Liver (tissue), 10 donors: ENCODE measurements at places on chromosomes 7 and 10. TPM values are rescaled to one million over a fixed set of nuclear protein-coding genes. Genes with fewer than 3 reads are reported as not detected.
A peak's percentile ranks its signal among the peaks of the same experiment; 100 is the strongest.

- no peaks in the 10 kb centered on the region for H3K36me3 ChIP-seq
- H3K4me3 ChIP-seq, result no peak overlapping the region
- H3K4me1 ChIP-seq, result peaks cover 11% of the 10 kb centered on the region
- no peaks in the 10 kb centered on the region for H3K27me3 ChIP-seq
- H3K27ac ChIP-seq, result peak overlapping the region; percentile 19
Observed at GRCh38 chr10:14074062-14074884, 256.5 kb downstream of the FRMD4A start.

DNA sequence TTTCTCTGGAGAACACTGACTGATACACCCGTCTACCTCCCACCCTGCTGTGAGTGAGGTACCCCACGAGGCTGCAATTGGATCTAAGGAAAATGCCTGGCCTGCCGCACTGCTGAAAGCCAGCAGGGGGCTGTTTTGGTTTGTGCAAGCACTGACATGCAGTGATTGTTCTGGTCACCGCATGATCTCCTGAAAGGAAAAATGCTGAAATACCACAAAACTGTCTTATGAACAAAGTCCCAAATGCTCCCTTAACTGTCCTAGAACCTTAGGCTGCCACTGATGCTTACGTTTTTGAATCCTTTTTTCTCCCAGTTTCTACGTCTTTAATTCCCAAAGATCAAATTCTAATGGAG, 132.7 kb downstream of the JCAD start:
- no peak overlapping the region for H3K4me3 ChIP-seq
- H3K27ac ChIP-seq, result no peak overlapping the region
- H3K36me3 ChIP-seq, result no peaks in the 10 kb centered on the region
- DNase-seq, result no peak

DNA sequence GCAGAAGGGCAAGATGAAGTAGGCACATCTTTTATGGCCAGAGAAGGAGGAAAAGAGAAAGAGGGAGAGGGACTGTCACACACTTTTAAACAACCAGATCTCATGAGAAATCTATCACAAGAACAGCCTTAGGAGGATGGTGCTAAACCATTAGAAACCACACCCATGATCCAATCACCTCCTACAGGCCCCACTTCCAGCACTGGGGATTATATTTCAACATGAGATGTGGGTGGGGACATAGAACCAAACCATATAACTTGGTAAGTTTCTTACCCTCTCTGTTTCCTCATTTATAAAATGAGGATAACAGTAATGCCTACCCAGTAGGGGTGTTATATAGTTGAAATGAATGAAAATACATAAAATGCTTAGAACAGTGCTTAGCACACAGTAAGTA, 66.0 kb downstream of the CHCHD3 start:
- no peak overlapping the region for H3K27ac ChIP-seq
- DNase-seq, result no peak
- peaks cover 2% of the 10 kb centered on the region for H3K4me1 ChIP-seq
- no peak overlapping the region for H3K4me3 ChIP-seq
- no peaks in the 10 kb centered on the region for H3K27me3 ChIP-seq

- H3K4me3 ChIP-seq, result peak overlapping the region; percentile 84
- H3K27ac ChIP-seq, result peak overlapping the region; percentile 62
- no peak for DNase-seq
- H3K27me3 ChIP-seq, result no peaks in the 10 kb centered on the region
- H3K4me1 ChIP-seq, result peaks cover 59% of the 10 kb centered on the region
- H3K36me3 ChIP-seq, result no peaks in the 10 kb centered on the region
Observed at GRCh38 chr10:21515361-21516241, 9.9 kb downstream of the SKIDA1 start.

DNA sequence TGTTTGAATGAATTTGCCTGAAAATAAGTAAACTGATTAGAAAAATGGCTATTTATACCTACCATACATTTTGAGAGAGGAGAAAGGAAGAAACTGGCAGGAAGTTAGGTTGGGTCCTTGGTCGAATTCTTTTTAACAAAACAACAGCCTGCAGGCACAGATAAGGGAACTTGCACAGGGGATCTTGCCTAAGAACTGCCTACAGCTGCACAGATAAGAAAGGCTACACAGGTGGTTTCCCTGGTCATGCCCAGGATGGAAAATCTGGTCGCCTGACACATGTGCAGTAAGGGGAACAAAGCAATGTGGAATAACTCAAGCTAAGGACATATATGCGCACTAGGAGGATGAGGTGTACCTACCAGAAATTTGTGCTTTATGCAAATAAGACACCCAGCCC, 732.1 kb upstream of the POT1 start:
- no peaks in the 10 kb centered on the region for H3K4me1 ChIP-seq
- H3K27me3 ChIP-seq, result no peaks in the 10 kb centered on the region
- H3K4me3 ChIP-seq, result no peak overlapping the region
- H3K36me3 ChIP-seq, result no peaks in the 10 kb centered on the region

- H3K4me1 ChIP-seq, result peaks cover 8% of the 10 kb centered on the region
- H3K36me3 ChIP-seq, result no peaks in the 10 kb centered on the region
Observed at GRCh38 chr7:18081617-18082016, 54.0 kb upstream of the PRPS1L1 start.

DNA sequence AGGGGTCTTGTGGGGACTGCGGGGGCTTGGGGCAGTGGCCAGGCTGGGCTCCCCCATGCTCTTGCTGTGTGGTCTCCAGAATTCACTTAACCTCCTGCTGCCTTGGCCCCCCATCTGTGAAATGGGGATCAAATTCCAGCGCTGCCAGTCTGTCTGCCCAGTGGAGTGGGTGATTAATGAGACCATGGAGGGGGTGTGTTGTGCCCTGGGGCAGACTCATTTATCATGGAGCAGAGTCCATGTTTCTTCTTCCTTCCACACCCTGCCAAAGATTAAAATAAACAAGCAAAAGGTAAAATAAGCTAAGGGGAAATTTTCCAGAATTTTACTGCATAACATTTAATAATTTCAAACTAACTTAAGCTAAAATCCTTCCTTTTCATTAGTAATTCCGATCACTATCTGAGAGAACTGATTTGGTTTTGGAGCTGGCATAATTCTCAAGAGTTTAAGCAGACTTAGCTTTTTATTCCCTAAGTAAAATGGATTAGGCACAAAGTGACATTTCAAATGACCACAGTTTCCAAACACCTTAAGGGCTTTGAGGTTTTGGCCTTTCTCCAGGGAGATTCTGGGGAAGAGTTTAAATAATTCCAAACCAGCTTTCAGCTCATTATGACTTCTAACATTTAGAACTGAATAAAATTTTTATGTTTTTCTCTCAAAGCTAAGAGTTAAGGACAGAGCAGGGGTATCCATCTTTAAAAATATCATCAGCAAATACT, 211.9 kb downstream of the CXCL12 start:
- no peak overlapping the region for H3K27ac ChIP-seq
- H3K4me1 ChIP-seq, result no peaks in the 10 kb centered on the region
- no peaks in the 10 kb centered on the region for H3K36me3 ChIP-seq
- H3K4me3 ChIP-seq, result no peak overlapping the region
- DNase-seq, result no peak
- no peaks in the 10 kb centered on the region for H3K27me3 ChIP-seq

DNA sequence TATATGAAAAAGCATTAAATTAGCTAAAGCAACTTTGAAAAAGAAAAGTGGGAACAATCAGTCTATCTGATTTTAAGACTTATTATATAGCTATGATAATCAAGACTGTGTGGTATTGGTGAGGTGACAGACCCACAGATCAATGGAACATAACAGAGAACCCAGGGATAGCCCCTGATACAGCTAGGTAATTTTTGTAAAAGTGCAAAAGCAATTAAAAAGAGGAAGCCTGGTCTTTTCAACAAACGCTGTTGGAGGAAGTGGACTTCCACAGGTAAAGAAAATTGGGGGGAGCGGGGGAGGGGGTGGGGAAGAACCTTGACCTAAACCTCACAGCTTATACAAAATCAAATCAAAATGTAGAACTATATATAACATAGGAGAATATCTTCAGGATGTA, 45.4 kb downstream of the GNA12 start:
- H3K27me3 ChIP-seq, result no peaks in the 10 kb centered on the region
- no peak for DNase-seq
- no peak overlapping the region for H3K4me3 ChIP-seq

GRCh38 chr10:132528064-132528691, 9.4 kb upstream of the INPP5A start:
- H3K4me3 ChIP-seq, result no peak overlapping the region
- no peak for DNase-seq
- H3K27me3 ChIP-seq, result no peaks in the 10 kb centered on the region
- H3K4me1 ChIP-seq, result no peaks in the 10 kb centered on the region
- no peaks in the 10 kb centered on the region for H3K36me3 ChIP-seq

DNA sequence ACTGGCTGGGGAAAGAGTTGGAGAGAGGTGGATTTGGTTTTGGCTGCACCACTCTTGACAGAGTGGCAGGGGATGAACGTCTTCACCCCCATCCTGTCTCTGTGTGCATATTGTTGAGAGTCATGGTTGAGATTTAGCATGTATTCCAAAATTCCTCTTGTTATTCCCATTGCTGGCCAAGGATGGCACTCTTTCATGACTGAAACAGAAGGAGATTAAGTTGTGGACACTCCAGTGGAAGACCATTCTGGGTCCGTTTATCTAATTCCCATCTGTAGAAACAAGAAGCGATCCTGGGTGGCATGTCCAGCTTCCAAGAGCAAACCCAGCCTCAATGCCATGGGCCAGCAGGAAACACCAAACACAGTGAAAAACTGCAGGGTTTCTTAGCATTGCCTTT, 469.0 kb upstream of the IGFBP3 start:
- no peaks in the 10 kb centered on the region for H3K4me1 ChIP-seq
- DNase-seq, result no peak
- no peaks in the 10 kb centered on the region for H3K36me3 ChIP-seq
- no peaks in the 10 kb centered on the region for H3K27me3 ChIP-seq
- H3K4me3 ChIP-seq, result no peak overlapping the region
- no peak overlapping the region for H3K27ac ChIP-seq

- H3K27me3 ChIP-seq, result no peaks in the 10 kb centered on the region
- no peak for DNase-seq
- H3K36me3 ChIP-seq, result peaks cover 24% of the 10 kb centered on the region
- no peaks in the 10 kb centered on the region for H3K4me1 ChIP-seq
- no peak overlapping the region for H3K4me3 ChIP-seq
Observed at GRCh38 chr10:101974091-101974971, 81.6 kb downstream of the ARMH3 start.

GRCh38 chr7:42211938-42212337, 25.1 kb downstream of the GLI3 start:
- no peak for DNase-seq
- H3K27ac ChIP-seq, result no peak overlapping the region
- no peaks in the 10 kb centered on the region for H3K36me3 ChIP-seq
- H3K27me3 ChIP-seq, result peaks cover 7% of the 10 kb centered on the region

- H3K36me3 ChIP-seq, result no peaks in the 10 kb centered on the region
- DNase-seq, result no peak
- H3K27me3 ChIP-seq, result no peaks in the 10 kb centered on the region
- no peak overlapping the region for H3K4me3 ChIP-seq
- no peaks in the 10 kb centered on the region for H3K4me1 ChIP-seq
- no peak overlapping the region for H3K27ac ChIP-seq
Observed at GRCh38 chr10:71193516-71193915, 18.9 kb upstream of the UNC5B start.

DNA sequence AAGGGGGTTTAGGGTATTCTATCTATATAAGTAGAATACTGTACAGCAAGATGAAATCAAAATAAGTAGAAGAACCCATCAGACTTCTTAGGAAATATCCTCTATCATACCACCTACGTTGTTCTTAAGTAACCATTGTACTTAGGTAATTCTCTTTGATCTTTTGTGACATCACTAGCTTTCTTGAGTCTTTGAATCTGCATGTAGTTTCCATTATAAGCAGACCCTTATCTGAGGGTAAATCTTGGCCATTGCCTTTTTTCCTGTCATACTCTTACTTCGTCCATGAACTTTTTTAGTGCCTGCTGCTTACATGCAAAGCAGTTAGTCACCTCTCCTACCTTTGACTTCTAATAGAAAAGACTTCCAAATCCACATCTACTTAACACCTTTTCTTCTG, 49.0 kb downstream of the WAC start:
- no peaks in the 10 kb centered on the region for H3K27me3 ChIP-seq
- no peaks in the 10 kb centered on the region for H3K4me1 ChIP-seq
- peaks cover 9% of the 10 kb centered on the region for H3K36me3 ChIP-seq
- H3K27ac ChIP-seq, result no peak overlapping the region
- no peak for DNase-seq
- no peak overlapping the region for H3K4me3 ChIP-seq

DNA sequence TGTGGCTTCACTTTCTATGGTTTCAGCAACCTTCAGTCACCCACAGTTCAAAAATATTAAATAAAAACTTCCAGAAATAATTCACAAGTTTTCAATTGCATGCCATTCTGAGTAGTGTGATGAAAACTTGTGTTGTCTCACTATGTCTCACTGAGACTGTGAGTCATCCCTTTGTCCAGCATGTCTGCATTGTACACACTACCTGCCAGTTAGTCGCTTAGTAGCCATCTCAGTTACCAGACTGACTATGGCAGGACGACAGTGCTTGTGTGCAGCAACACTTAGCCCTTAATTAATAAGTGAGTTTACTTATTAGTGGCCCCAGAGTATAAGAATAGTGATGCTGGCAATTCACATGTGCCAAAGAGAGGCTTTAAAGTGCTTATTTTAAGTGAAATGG, 22.5 kb downstream of the CCDC186 start:
- no peaks in the 10 kb centered on the region for H3K27me3 ChIP-seq
- no peak overlapping the region for H3K4me3 ChIP-seq
- no peak for DNase-seq
- no peak overlapping the region for H3K27ac ChIP-seq
- peaks cover 22% of the 10 kb centered on the region for H3K36me3 ChIP-seq
- no peaks in the 10 kb centered on the region for H3K4me1 ChIP-seq

GRCh38 chr7:150620617-150621371, 11.4 kb downstream of the GIMAP6 start:
- no peaks in the 10 kb centered on the region for H3K36me3 ChIP-seq
- no peak for DNase-seq
- no peaks in the 10 kb centered on the region for H3K27me3 ChIP-seq
- no peak overlapping the region for H3K27ac ChIP-seq

GRCh38 chr7:15403315-15403714, 158.5 kb downstream of the AGMO start:
- no peak overlapping the region for H3K4me3 ChIP-seq
- H3K4me1 ChIP-seq, result peaks cover 10% of the 10 kb centered on the region
- no peak for DNase-seq
- no peaks in the 10 kb centered on the region for H3K36me3 ChIP-seq
- no peak overlapping the region for H3K27ac ChIP-seq
- no peaks in the 10 kb centered on the region for H3K27me3 ChIP-seq

DNA sequence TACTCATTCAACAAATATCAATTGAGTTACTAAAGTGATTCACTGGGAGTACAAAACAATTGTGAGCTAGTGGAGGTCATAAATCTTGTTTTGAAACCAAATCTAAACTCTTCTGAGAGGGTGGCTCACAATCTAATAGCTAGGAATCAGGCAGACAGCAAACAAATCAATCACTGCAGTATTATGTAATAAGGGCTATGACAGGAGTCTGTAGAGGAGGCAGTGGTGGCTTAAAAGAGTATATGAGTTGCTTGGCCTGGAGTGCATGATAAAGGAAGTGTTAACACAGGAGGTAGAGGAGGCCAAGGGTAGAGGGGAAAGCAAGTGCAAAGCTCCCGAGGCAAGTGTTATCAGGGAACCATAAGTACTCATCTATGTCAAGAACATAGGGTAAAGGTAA, 16.5 kb downstream of the MYPN start:
- H3K27ac ChIP-seq, result no peak overlapping the region
- no peaks in the 10 kb centered on the region for H3K36me3 ChIP-seq
- H3K4me1 ChIP-seq, result no peaks in the 10 kb centered on the region
- no peaks in the 10 kb centered on the region for H3K27me3 ChIP-seq
- no peak overlapping the region for H3K4me3 ChIP-seq

Gene FAM180A
- total RNA-seq, result 0.19 TPM

Gene VSIR
- total RNA-seq, result 11.3 TPM

Gene VAX1
- not detected for total RNA-seq

Gene TSPAN13
- total RNA-seq, result 11.0 TPM

Gene GPC2
- 0.79 TPM for total RNA-seq

Gene UROS
- total RNA-seq, result 33.9 TPM

Gene PNLIPRP1
- total RNA-seq, result not detected

Gene CAPZA2
- total RNA-seq, result 64.3 TPM
